Activated T-helper 1 cell treated with anti-CD3 and anti-CD28 coated beads, Interleukin-12 subunit alpha, Interleukin-12 subunit beta, Interleukin-2, Interleukin-4 antibody, amounts not matched to agents 30 ng/mL and 10 ng/mL and 1 ng/mL, durations not matched to agents 14 hours and 24 hours and 36 hours (primary cell): ENCODE measurements at places on chromosomes 5 and 9.

DNA sequence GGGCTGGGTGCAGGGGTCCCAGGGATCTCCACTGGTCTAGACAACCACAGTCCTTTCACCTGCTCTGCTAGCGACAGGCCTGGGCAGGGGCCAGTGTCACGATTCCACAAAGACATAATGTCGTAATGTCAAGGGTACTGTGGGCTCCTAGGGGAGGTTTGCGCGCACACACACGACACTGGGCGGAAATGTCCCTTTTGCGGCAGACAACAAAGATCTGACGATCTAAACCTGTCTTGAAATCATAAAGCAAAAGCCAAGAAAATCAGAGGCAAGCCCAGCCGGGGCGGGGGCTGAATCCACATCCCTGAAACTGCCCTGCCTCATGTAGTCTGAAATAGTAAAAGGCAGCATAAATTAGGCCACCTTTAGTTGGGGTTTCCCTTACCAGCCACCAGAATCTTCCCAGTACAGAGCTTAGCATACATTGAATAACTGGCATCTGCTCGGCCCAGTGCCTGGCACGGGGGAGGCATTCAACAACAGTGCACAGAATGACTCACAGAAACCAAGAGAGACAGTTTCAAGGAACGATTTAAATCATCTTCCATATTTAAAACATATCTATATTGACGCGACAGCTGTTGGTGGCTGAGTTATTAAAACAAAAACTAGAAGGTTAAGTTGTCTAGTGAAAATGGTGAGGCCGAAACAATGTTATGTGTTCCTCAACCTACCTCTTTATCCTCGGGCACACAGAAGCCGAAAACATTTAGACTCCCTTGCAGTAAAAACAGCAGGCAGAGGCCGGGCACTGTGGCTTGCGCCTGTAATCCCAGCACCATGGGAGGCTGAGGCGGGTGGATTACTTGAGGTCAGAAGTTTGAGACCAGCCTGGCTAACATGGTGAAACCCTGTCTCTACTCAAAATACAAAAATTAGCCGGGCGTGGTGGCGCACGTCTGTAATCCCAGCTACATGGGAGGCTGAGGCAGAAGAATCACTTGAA lies 151.0 kb downstream of the MYO10 start:
- no peak for DNase-seq

GRCh38 chr5:133410335-133410828 lies 202.0 kb downstream of the FSTL4 start:
- no peak for DNase-seq

DNA sequence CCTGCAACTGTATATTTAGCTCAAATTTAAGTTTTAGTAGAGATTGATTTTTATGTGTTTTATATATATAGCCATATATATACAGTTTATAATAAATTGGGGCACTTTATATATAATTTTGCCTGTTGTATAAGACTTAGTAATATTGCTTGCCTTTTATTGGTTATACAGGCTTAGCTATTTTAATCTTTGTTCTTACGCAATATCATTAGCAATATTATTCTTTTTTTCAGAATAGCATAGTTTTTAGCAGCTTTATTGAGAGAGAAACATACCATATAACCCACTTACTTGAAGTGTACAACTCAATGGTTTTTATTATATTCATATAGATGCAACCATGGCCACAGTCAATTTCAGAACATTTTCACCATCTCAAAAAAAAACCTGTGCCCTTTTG lies 28.0 kb downstream of the CDO1 start:
- no peak for DNase-seq

- no peak for DNase-seq
These were observed 612.5 kb downstream of the EFNA5 start for GRCh38 chr5:107058235-107058634.

DNA sequence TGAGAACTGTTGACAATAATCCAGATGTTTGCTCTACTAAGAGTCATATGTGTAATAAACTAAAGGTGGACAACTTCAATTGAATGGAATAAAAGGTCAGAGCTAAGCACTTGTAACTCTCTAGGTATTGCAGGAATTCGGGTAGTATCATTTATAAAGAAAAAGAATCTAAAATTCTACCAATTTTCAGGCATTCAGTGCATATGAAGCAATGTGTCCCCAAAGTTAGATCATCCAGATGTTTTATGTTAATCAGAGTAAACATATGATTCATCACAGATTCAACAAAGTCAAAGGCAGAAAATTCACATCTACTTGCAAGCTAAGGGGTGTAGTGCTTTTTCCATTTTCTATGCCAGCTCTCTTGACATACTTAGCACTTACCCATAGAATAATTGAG lies 477.1 kb downstream of the PDE4D start:
- DNase-seq: no peak

DNA sequence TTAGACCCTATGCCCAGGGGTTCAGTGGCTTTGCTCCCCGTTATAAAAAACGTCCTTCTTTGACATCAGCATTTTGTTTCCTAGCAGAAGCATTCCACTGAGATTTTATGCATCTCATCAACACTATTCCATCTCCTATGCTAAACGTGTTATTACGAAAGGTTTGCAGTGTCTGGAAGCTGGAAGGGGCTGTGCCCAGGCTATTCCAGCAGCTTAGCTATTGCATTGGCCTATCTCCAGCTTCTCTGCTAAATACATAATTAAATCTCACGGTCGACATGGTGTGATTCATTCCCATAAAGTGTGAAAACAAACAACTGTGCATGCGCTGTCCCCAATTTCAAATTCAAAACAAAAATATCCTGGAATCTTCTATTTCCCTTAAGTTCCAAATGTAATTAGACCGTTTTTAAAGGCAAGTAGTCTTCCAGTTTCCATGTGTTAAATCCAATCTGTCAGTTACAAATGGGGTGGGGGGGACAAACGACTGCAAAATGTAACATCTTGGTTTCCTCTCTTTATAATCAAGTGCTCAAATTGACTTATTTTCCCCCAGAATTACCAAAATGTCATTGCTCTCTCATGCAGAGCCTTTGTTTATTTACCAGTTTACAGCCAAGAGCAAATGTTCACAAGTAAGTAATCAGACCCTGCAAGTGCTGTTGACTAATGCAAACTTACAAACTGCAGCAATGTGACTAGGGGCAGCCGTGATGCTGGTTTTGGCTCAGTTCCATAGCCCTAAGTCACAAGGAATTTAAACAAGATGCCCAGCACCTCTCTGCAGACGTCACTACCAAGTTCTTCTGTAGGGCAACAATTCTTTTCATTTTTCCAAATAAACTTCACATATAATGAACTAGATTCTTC lies 212.3 kb upstream of the RORB start:
- DNase-seq: no peak

GRCh38 chr9:134432471-134432870 lies 106.2 kb downstream of the RXRA start:
- no peak for DNase-seq

GRCh38 chr9:135864447-135865049 lies 42.8 kb downstream of the CAMSAP1 start:
- peak; percentile 39 for DNase-seq

DNA sequence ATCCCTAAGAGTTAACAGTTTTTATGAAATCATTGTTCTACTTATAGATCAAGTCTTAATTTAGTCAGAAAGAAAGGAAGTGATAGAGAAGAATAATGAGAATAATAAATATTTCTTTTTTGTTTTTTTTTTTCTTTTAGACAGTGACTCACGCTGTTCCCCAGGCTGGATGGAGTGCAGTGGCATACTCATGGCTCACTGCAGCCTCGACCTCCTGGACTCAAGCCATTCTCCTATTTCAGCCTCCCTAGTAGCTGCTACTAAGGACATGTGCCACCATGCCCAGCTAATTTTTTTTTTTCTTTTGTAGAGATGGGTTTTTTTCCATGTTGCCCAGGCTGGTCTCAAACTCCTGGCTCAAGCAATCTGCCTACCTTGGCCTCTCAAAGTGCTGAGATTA lies 11.0 kb downstream of the IFNA21 start:
- DNase-seq: no peak

GRCh38 chr5:78727786-78728761 lies 79.5 kb upstream of the LHFPL2 start:
- DNase-seq: no peak

- DNase-seq: no peak
These were observed 704 bp downstream of the CCDC112 start for GRCh38 chr5:115295777-115296123.

DNA sequence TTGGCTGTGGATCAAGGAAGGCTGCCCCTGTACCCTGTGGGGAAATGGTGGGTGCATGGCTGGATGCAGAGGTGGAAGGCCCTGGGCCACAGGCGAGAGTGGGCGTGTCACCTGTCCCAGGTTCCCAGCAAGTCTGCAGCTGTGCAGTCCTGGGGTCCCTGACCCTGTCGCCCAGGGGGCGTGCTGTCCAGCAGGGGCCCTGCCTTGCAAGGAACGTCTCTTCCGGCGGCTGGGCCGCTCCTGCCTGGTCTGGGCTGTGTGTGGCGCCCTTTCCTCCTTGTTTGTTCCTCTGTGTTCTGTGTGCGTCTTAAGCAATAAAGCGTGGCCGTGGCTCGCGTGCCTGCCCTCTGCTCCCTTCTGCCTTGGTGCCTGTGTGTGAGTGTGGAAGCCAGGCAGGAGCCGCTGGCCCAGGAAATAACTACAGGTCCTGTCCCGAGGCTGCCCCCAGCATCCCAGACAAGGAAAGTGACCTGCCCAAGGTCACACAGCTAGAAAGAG lies 8.4 kb downstream of the SLC2A6 start:
- no peak for DNase-seq

DNA sequence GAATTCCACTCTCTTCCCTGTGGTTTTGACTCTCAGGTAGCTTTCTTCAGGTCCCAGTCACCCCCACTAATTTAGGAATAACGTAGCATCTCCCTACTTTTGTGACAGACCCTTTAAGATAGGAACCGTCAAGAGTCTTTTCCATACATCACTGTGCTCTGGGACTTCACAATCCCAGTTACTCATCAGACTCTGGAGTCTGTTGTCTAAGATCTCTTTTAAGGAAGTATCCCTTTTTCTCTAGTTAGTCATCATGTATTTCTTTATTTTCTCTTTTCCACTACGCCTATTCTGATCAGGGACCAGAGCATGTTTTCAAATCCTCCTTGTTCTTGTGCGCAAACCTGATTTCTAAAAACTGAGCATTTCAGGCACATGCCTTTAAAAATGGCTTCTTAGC lies 143.0 kb downstream of the GOLPH3 start:
- DNase-seq: no peak

- DNase-seq: peak; percentile 48
These were observed 1.0 kb downstream of the FOXE1 start for GRCh38 chr9:97853844-97854695.

GRCh38 chr5:112533362-112533761 lies 114.3 kb upstream of the EPB41L4A start:
- DNase-seq: no peak

GRCh38 chr5:41509399-41510175 lies 814 bp downstream of the PLCXD3 start:
- DNase-seq: no peak

DNA sequence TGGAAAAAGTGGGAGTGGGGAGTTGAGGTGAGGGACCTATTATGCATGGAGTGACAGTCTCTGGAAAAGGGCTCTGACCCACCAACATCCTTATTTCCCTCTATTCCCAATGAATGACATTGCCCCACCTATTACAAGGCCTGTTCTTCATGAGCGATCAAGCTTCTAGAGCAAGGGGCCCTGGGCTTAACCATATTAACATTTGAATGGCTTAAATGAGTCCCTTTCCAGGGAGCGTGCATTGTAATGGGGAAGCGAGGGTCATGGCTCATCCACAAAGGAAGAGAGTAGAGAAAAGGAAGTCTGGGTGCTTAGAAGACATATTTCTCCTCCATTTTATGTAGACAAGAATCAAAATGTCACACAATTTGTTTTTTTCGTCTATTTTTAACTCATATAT lies 255.5 kb downstream of the CAAP1 start:
- DNase-seq: no peak

- no peak for DNase-seq
These were observed 125.0 kb downstream of the TRIO start for GRCh38 chr5:14267991-14268708.

DNA sequence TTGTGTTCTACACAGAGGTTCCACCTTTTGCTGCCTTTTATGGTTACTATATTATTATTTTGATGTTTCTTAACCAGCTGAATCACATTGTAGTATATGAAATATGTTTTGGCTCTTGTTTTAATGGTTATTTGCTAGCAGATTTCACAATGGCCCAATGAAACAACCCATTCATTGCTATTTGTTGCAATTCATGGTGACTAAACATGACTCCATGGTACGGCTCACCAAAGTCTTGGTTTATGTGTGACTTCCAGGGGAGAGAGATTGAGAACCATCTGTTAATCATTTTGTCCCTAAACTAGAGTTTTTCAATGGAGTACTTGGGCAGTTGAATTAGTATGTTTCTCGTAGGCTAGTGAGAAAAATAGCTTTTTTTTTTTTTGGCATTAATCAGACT lies 108.4 kb downstream of the GHR start:
- DNase-seq: no peak

DNA sequence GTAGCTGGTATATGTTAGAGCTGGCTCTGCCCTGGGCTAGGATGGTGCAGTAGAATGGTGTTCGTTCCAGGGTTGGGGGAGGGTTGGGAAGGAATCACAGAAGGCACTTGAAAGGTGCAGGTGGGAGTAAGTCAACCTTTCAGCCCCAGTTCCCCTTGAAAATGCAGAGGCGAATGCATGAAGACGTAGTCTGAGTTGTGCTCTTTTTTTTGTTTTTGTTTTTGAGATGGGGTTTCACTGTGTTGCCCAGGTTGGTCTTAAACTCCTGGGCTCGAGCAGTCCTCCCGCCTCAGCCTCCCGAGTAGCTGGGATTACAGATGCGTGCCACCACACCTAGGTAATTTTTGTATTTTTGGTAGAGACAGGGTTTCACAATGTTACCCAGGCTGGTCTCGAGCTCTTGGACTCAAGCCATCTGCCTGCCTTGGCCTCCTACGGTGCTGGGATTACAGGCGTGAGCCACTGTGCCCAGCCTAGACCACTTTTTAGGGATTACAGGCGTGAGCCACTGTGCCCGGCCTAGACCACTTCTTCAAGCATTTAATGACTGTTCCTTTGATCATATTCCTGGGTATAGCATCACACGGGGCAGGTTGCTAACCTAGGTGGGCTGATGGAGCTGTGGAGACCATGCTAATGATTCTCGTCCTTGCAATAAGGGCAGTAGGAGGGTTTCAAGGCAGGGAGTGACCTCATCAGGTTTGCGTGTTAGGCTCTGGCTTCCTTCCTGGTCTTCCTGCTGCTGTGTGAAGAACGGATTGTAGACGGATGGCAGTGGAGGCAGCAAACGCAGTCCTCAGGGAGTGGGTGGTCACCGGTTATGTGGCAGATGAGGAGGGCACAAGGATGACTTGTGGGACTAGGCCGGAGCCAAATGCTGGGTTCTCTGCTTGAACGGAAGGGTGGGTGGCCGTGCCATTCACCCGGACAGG lies 13.7 kb downstream of the EHMT1 start:
- DNase-seq: no peak

- peak; percentile 39 for DNase-seq
These were observed 813 bp downstream of the GNAQ start for GRCh38 chr9:78030553-78031443.

GRCh38 chr9:116837018-116837989 lies 150.2 kb downstream of the TRIM32 start:
- DNase-seq: no peak
